ENCODE measurements at places on chromosomes 13 and 19.
A peak's percentile ranks its signal among the peaks of the same experiment; 100 is the strongest.

GRCh38 chr19:6551607-6552450 is 21.0 kb downstream of the TNFSF9 start:
- peak; percentile 48 for DNase-seq

- DNase-seq = no peak
These were observed 16.0 kb downstream of the TMEM272 start for GRCh38 chr13:51828730-51829567.

- DNase-seq = no peak
These were observed 980 bp downstream of the BCKDHA start for GRCh38 chr19:41398598-41398997.

- DNase-seq = no peak
These were observed 533 bp downstream of the TNFSF9 start for GRCh38 chr19:6531163-6531955.

DNA sequence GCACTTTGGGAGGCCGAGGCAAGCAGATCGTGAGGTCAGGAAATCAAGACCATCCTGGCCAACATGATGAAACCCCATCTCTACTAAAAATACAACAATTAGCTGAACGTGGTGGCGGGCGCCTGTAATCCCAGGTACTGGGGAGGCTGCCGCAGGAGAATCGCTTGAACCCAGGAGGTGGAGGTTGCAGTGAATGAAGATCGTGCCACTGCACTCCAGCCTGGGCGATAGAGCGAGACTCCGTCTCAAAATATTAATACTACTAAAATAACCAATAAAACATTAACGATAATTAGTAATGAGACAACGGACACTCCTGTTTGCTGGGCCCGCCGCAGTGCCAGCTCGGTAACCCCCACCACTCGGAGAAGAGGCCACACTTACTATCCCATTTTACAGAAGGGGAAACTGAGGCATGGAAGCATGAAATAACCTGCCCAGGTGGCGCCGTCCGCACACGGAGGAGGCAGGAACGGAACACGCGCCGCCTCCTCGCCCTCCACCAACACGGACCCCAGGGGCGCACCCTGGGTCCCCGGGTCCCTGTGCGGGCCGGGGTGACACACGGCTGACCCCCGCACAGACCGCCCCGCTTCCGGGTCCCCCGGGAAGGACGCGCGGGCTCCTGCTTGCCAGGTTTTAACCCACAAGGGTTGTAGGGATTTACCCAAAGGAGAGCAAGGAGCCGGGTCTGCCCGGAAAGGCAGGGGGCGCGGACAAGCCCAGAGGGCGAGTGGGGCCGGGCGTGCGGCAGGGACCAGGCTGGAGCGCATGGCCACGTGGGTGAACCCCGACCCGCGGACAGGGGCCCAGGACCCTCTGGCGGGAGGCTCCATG is 1.6 kb downstream of the R3HDM4 start:
- no peak for DNase-seq

DNA sequence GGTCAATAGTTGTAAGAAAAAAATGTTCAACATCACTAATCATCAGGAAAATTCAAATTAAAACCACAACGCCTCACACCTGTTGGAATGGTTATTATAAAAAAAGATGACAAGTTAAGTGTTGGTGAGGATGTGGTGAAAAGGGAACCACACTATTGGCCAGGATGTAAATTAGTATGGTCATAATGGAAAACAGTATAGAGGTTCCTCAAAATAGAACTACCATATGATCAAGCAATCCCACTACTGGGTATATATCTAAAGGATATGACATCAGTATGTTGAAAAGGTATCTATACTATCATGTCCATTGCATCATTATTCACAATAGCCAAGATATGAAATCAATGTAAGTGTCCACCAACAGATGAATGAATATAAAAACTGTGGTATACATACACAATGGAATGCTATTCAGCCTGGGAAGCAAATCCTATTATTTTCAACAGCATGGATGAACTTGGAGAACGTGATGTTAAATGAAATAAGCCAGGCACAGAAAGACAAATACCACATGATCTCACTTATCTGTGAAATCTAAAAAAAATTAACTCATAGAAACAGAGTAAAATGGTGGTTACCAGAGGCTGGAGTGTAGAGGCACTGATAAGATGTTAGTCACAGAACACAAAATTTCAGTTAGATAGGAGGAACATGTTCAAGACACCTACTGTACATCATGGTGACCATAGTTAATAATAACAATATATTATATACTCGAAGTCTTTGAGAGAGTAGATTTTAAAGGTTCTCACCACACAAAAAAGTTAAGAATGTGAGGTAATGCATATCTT is 56.6 kb downstream of the TBC1D4 start:
- no peak for DNase-seq

Measured in activated gamma-delta T cell (primary cell).